ENCODE measurements at places on chromosomes 3 and 15. TPM values are rescaled to one million over a fixed set of nuclear protein-coding genes. Genes with fewer than 3 reads are reported as not detected.

DNA sequence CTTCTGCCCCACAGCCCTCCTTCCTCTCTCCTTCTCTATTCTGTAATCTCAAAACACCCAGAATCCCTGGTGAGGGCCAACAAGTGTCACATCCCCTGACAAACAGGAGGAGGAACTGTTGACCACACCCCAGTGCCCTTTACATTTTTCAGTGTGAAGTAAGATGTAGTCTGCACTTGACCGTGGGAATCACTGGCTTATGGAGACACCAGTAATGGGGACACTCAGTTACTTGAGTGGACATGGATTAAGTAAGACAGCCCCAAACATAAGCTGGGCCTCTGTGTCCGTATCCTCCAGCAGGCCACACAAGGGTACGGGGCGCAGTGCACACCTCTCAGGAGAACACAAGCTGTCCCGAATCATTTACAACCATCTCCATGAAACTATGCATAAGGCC, 28.4 kb upstream of the LIMD1 start:
- no peak for DNase-seq

GRCh38 chr15:92906020-92906419, 5.9 kb downstream of the CHD2 start:
- no peak for DNase-seq

DNA sequence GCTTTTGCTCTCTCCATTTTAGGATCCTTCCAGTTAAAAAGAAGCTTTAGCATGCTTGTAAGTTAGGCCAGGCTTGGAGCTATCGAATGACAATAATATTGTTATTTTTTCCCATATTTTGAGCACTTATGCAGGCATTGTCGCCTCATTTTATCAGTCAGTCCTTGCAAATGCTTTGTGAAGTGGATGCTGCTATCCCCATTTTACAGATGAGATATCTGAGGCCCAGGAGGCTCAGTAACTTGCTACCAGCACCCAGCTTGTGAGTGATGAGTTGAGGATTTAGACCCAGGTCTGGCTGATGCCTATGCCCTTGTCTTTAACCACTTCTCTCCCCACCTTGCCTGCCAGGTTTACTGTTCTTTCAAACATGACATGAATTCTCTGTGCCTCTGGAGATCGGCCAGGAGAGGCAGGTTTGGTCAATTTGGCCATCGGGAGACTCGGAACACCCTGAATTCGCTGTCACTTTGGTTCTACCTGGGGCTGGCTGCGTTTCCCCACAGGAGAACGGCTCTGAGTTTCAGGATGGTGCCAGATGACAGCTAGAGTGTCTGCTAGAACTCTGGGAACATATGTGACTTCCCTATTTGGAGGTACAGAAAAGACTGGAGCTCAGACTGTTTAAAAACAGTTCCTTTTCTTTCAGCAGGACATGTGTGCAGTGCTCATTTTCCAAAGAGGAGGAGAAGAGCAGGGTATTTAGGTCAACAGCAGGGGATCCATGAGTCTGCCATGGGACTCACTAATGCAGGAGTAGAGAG, 25.5 kb upstream of the ZNF710 start:
- DNase-seq: no peak

GRCh38 chr3:45182915-45183871, 37.0 kb upstream of the CDCP1 start:
- DNase-seq: peak; percentile 57

GRCh38 chr3:57999417-58000115, 8.7 kb upstream of the FLNB start:
- DNase-seq: no peak

- no peak for DNase-seq
These were observed 22.5 kb downstream of the SLC41A3 start for GRCh38 chr3:126061301-126062032.

GRCh38 chr15:61318301-61318700, 89.2 kb upstream of the RORA start:
- DNase-seq: no peak

DNA sequence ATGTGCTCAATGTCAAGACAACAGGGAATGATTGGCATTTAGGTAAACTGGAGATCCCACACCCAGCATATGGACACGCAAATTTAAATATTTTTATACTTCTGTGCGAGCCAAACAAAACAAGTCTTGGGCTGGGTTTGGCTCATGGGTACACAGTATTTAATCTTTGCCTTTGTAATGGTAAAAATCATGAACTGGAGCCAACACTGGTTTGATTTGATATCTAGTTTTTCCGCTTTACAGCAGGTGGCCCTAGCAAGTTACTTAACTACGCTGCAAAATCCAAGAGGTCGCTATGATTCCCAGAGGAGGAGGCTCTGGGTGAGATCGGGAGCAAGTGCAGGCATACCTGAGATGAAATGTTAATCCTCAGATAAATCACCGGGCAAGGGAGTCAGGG, 207.9 kb upstream of the SATB1 start:
- DNase-seq: no peak

DNA sequence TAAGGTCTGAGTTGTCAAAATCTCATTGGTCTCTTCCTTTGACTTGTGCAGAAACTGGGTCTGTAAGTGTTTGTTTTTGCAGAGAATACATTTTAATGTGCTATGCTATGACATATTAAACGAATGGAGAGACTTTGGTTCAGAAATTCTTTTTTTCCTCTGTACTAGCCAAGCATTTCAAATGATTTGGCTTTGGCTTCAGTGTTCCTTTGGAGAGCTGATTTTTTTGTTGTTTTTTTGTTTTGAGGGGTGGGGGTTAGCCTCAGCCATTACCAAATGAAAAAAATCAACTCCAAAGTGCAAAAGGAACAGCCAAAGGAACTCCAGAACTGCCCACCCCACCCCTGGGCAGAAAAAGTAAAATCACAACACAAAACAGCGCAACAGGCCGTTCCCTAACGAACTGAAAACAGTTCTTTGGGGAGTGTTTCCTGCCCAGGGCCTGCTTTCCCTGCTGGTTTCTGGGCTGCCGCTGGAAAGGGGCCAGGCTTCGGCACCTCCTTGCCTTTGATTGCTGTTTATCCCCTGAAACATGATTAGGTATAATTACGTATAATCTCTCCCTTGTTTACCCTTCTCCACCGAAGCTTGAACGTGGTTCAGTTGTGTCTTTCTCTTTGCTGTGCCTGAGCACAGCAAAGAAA, 57.6 kb upstream of the NEO1 start:
- DNase-seq: no peak

Gene NEK10
- 1.8 TPM for total RNA-seq

Gene APOD
- total RNA-seq: 0.12 TPM

Gene IL20RB
- 61.5 TPM for total RNA-seq

Measured in H4 (cell line).